Suprapubic skin (tissue), 4 donors: ENCODE measurements at places on chromosomes 4 and X.

GRCh38 chr4:71141125-71141524, 147.7 kb downstream of the DCK start:
- no peak for DNase-seq

DNA sequence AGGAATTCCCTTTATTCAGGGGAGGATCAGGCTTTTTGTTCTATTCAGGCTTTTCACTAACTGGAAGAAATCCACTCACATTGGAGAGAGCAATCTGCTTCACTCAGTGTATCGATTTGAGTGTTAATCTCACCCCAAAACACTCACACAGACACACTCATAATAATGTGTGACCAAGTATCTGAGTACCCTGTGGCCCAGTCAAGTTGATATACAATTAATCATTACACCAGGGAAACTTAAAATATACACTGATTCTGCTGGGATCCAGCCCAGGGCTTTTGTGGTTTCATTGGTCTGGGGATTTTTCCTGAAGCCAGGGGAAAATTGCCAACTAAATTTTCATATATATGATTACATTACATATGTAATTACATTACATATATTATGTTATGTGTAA, 44.0 kb upstream of the GATB start:
- no peak for DNase-seq

DNA sequence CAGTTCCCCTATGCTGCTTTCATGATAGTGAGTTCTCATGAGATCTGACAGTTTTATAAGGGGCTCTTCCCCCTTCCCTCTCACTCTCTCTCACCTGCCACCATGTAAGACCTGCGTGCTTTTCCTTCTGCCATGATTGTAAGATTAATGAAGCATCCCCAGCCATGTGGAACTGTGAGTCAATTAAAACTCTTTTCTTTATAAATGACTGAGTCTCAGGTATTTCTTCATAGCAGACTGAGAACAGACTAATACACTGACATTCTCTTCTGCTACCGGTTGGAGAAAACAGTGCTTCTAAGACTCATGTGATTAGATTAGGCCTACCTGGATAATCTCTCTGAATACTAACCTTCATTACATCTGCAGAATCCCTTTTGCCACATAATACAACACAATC, 45.4 kb upstream of the TRPC5OS start:
- DNase-seq = no peak

- DNase-seq = no peak
Measured at GRCh38 chr4:92307181-92307580, 3.4 kb downstream of the GRID2 start.

DNA sequence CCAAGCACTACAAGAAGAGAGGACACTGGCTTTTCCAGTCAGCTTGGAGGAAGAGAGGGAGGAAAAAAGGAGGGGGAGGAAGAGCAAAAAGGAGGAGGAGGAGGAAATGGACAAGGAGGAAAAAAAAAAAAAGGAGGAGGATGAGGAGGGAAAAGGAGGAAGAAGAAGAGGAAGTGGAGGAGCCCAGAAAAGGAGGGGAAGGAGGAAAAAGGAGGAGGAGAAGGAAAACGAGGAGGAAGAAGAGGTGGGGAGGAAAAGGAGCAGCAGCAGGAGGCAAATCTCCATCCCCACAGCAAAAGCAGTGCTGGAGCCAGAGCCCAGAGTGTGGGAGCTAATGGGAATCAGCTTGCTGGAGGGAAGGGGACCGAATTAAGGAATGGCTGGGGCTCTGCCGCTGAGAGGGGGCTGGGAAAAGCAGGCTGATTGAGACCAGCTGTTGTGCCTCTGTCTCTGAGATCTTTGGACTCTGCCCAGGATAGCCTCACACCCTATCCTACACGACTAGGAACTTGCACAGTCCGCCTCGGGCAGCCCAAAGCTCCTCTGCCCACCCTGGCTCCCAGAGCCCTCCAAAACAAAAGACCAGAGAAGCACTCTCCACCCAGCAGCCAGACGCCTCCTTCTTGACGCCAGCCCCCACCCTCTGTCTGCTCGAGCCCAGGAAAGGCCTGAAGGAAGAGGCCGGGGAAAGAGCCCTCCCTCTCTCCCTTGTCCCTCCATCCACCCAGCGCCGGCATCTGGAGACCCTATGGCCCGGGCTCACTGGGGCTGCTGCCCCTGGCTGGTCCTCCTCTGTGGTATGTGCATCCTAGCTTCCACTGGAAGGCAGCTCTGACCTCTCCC, at the start of gene XPNPEP2:
Gene XPNPEP2 (plus strand): TSS at position 514 of the 843 bp plus-strand sequence. CDS start 235 bp downstream, at position 749.
- DNase-seq = peak; percentile 65

- no peak for DNase-seq
Measured at GRCh38 chr4:189600718-189601435, 339.8 kb upstream of the FRG1 start.

GRCh38 chrX:133533249-133533648, 118.0 kb upstream of the GPC4 start:
- DNase-seq = no peak

DNA sequence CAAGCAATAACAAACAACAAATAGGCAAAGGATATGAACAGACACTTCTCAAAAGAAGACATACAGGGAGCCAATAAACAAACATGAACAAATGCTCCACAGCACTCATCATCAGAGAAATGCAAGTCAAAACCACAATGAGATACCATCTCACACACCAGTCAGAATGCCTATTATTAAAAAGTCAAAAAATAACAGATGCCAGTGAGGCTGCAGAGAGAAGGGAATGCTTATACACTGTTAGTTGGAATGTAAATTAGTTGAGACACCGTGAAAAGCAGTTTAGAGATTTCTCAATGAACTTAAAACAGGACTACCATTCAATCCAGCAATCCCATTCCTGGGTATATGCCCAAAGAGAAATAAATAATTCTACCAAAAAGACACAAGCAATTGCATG, 129.8 kb upstream of the MAGEB2 start:
- no peak for DNase-seq

DNA sequence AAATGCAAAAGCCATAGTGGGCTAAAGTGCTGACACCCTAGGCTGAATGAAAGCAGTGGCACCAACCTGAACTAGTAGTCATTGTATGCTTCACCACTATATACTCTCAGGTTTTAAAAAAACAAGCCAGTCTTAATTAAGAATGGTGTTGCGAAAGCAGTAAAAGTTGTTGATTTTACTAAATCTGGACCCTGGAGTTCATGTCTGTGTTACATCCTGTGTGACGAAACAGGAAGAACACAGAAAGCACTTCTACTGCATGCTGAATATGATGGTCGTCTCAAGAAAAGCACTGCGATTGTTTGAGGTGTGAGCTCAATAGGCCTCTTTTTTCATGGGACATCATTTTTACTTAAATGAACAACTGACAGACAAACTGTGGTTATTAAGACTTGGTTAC, 24.2 kb upstream of the GDPD2 start:
- DNase-seq = no peak

DNA sequence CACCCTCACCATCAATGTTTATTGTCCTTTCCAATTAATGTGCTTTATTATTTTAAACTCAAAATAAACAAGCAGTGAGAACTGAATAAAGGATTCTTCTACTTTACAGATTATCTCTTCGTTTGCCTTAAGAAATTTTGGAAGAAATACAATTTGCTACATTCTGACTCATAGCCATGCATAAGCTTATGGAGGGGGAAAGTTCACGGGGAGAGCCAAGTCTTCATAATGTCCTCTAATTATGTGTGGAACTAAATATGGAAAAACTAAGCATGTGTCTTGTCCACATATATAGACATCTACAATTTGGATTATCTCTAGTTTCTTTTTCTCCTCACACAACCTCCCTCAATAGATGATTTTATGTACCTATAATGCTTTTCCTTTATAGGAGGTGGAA, 17.5 kb downstream of the CXCL13 start:
- no peak for DNase-seq
